ENCODE measurements at places on chromosomes 3 and 15.

- DNase-seq = no peak
Measured at GRCh38 chr3:101172516-101172915, 147.9 kb downstream of the IMPG2 start.

GRCh38 chr3:161403251-161403650 is 31.9 kb upstream of the SPTSSB start:
- DNase-seq = no peak

DNA sequence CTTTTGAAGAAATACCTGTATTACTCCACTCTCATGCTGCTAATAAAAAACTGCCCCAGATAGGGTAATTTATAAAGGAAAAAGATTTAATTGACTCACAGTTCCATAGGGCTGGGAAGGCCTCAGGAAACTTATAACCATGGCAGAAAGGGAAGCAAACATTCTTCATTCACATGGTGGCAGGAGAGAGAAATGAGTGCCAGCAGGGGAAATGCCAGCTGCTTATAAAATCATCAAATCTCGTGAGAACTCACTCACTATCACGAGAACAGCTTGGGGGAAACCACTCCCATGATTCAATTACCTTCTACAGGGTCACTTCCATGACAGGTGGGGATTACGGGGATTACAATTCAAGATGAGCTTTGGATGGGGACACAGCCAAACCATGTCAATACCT is 18.7 kb downstream of the MFSD1 start:
- no peak for DNase-seq

DNA sequence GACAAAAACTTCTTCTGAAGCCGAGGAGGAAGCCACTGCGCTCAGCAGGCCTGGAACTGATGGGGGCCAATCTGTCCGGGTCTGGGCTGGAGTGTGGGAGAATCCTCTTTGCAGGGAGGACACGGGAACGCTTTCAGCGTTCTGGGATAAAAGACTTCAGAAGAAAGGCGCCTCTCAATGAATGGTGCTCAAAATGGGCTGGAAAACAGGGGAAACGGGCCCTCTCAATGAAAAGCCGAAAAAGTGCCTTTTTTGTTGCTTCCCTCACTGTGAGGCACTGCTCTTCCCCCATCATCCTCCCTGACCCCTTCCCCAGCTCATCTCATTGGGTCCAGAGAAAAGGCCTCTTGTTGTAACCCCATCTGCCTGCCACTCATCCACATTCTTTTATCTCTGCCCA is 119.5 kb upstream of the LRIG1 start:
- DNase-seq = no peak

GRCh38 chr15:88077296-88078020 is 179.1 kb downstream of the NTRK3 start:
- DNase-seq = no peak
